ENCODE measurements at places on chromosomes 16 and 17.

DNA sequence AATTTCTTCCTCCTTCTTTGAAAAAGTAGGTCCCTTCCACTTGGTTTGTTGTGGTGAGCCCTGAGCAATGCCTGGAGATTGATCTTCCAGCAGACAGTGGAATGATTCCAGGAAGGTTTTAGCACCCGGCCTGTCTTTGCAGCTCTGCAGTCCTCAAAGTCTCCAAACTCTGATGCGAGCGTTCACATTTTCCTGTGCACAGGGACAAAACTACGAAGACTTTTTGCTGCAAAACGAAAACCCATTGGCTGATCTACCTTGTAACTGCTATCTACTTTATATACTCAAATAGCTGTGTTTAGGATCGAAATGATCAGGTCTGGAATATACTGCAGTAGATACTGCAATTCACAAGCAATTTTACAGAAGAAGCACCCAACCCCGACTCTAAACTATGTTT is 21.7 kb downstream of the G6PC1 start:
- DNase-seq: no peak

DNA sequence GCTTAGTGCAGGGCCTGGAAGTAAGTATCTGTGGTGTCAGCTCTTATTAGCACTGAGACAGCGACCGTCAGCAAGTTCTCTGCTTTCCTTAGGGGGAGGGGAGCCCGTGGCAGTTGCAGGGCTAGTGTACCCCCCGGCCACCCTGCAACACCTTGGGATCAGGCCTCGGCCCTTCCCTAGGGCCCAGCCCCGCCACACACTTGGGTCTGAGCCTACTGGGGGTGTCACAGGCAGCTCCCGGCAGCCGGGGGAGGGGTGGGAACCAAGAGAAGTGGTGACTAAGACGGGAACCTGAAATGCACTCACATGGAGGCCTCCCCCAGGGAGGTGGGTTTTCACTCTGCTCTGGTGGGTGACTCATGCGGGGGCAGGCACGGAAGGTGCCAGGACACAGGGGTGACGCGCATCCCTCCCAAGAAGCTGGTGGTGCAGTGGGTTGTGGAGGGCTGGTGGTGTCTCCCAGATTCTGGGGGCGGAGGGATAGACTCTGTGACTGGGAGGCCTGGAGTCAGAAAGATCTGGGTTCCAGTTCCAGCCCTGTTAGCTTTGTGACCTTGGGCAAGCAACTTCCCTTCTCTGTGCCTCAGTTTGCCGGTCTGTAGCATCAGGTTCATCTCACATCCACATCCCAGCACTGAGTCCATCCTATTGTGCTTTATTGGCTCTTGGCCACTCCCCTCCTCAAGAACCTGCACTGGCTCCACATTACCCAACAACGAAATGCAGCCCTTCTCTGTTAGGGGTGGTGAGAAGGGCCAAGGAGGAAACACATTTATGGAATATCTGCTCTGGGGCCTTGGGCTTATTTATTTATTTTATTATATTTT is 44.5 kb downstream of the LAT start:
- peak; percentile 48 for DNase-seq

GRCh38 chr16:47311738-47312505 is 148.9 kb downstream of the ITFG1 start:
- DNase-seq: no peak

- no peak for DNase-seq
Measured at GRCh38 chr17:50152736-50153135, 2.3 kb upstream of the PPP1R9B start.

- DNase-seq: peak; percentile 96
Measured at GRCh38 chr17:43024407-43025289, at the start of gene RND2. RND2 (plus strand) TSS chr17:43025231; CDS start chr17:43025348, 117 bp downstream.

- peak; percentile 78 for DNase-seq
Measured at GRCh38 chr16:79601931-79602627, 1.5 kb upstream of the MAF start.

- no peak for DNase-seq
Measured at GRCh38 chr17:38874505-38875400, 4.9 kb downstream of the LASP1 start.

DNA sequence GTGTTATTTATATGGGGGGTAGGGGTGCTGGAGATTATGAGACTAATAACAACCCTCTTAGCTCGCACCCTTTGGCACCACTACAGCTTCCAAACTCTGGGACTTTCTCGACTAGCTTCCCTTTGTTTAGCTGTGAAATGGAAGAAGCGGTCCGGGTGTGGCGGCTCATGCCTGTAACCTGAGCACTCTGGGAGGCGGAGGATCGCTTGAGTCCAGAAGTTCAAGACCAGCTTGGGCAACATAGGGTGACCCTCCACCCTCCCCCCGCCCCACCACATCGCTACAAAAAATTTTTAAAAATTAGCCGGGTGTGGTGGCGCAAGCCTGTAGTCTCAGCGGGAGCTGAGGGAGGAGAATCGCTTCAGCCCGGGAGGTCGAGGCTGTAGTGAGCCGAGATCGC is 814 bp upstream of the CDH3 start:
- no peak for DNase-seq

- DNase-seq: no peak
Measured at GRCh38 chr16:30470170-30470512, 2.4 kb upstream of the ITGAL start.

- no peak for DNase-seq
Measured at GRCh38 chr17:17511293-17511741, 15.1 kb upstream of the RASD1 start.

GRCh38 chr17:52134641-52135040 is 23.9 kb downstream of the CA10 start:
- no peak for DNase-seq

GRCh38 chr17:57637666-57638010 is 107.5 kb downstream of the CCDC182 start:
- no peak for DNase-seq

DNA sequence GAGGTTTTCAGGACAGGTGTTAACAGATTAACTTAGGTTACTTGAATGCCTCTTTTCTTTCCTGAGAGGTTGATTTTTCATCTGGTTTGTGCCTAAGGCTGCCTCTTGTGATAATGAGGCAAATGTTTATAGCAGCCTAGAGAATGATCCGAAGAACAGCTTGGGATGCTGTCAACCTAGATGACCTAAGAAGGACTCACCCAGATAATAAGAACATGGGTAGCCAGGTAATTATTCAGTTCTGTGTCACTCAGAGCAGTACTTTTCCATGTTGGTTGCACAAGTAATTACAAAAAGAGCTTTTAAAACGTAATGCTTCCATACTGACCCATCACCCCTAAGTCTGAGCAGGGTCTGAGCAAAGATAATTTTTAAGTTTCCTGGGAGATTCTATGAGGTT is 60.3 kb downstream of the CHD9 start:
- DNase-seq: no peak

- no peak for DNase-seq
Measured at GRCh38 chr16:72149676-72150464, 22.1 kb downstream of the PMFBP1 start.

GRCh38 chr17:39183045-39183444 is 14.4 kb downstream of the CACNB1 start:
- DNase-seq: no peak

DNA sequence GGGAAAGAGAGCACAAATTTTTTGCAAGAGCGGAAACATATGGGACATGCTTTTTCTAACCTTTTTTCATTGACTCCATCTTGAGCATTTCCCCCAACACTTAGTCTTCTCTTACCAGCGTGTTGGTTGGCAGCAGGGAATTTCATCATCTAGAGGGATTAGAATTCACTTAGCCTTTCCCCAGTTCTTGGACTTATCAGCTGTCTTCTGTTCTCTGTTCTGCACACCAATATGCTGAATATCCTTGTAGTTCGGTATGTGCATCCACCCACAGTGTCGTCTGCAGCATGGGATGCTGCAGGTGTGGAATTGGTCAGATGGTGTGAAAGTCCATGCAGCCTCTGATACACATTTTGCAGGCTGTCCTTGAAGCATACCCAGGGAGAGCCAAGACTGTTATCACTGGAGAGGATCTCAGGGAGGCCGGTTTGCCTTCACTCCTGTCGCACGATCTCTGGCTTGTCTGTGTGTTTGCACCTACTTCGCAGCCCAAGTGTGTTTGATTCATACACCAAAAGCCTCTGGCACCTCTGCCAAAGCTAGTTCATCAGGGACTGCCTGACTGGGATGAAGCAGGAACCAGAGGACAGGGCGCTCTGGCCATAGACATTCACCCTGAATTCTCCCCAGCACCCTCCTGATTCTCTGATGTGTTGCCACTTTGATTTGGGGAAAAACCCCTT is 93.3 kb downstream of the SOCS1 start:
- DNase-seq: no peak

- no peak for DNase-seq
Measured at GRCh38 chr16:23062524-23062923, 86.7 kb downstream of the USP31 start.

DNA sequence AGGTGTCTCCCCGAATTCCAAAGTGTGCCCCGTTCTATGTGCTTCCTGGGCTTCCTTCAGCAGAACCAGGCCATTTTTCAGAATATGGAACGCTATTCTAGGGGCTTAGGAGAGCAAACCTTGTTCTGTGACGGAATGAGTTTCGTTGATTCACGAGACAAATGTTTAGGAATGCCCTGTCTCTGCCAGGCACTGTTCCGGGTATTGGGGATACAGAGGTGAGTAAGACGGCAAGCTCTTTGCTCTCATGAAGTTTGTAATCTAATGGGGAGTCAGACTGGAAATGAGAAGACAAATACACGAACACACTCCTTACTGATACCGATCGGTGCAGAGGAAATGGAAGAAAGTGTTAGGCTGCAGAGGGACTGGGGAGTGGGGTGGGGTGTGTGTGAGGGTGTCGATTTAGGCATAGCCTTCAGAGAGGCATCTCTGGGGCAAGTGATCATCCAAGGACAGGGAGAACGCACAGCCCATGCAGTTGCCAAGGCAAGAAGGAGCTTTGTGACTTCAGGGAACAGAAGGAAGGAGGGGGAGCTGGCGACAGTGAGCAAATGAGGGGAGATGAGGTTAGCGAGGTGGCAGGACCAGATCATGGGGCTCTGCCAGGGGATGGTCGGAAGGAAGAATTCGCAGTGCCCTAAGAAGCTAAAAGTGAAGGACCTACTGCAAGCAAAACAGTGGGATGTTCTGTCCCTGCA is 189.6 kb downstream of the MSI2 start:
- DNase-seq: no peak

DNA sequence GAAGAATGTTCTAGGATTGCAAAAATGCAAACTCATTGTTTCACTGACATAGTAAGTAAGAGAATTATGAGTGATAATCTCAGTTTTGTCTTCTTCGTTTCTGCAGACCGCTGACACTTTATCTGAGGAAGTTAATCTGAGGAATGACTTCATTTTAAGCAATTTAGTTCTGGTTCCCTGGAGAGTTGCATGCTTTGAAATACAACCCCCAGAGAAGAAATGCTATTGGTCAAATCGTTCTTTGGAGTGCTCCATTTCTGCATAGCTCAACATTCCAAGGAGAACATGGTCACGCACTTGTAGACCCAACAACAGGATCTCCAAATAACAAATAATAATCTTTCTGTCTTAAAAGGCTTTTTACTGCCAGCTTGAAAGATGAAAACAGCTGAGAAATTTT is 427.1 kb downstream of the GRIN2A start:
- DNase-seq: no peak

GRCh38 chr17:2745317-2746037 is 4.0 kb downstream of the CCDC92B start:
- DNase-seq: no peak

DNA sequence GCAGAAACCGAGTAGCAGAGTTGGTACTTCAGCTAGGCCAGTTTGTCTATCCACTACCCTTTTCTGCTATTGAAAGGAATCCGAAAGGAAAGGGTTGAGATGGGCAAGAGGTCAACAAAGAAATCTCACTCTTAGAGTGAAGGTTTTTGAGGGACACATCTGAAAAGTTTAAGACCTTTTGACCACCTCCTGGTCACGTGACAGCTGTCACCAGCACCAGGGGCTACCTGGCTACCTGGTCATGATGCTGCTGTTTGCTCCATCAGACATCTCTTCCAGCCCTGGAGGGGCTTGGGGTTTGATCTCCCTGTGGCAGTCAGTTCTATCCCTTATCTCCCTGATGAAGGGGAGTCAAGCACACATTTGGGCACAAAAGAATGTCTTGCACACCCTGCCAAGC is 7.6 kb downstream of the CCDC182 start:
- DNase-seq: no peak

- no peak for DNase-seq
Measured at GRCh38 chr17:40651939-40652338, 4.3 kb upstream of the SMARCE1 start.

DNA sequence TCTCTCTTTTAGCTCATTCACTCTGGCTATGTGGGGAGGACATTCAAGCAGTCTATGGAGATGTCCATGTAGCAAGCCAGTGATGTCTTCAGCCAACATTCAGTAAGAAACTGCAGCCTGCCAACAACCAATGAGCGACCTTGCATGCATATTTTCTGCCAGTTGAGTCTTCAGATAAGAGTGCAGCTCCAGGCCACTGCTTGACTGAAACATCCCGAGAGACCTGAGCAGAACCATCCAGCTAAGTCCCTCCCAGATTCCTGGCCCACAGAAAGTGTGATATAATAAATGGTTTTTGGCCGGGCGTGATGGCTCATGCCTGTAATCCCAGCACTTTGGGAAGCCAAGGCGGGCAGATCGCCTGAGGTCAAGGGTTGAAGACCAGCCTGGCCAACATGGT is 10.5 kb upstream of the C17orf58 start:
- no peak for DNase-seq

DNA sequence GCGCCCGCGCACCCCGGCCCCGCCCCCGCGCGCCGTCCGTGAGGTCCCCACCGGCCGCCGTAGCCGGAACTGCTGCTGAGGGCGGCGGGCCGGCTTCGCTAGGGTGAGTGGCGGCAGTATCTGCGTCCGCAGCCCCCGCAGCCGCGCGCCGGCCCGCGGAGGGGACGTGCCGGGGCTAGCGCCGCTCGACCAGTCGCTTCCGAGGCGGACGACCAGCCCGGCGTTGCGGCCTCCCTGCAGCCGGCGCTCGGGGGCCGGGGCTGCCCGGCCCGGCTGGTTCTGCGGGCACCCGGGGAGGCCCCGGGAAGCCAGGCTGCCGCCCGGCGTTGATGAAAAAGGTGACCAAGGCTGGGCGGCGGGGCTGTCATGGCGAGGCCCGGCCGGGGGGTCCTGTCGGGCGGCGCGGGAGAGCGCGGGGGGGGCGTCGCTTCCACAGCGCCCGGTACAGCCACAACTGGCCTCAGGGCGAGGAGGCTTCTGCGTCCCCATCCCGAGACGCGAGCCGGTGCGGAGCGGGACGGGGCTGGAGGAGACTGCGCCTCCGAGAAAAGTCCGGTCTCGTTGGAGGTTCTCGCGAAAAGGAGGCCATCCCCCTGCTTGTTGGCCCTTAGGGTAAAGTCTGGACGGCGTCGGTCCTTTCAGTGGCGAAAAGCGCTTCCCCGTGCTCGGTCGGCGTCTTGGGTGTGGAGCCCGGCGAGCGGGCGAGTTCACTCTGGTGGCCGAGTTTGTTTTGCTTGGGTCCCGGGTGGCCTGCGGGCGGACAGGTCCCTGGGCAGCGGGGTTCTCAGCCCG is at the start of gene CRAMP1:
CRAMP1 (plus strand) TSS at position 41 of the 792 bp plus-strand sequence. CDS start 2,280 bp downstream, outside the sequence.
- peak; percentile 26 for DNase-seq

GRCh38 chr17:37706446-37706845 is 38.4 kb downstream of the HNF1B start:
- DNase-seq: no peak
